ENCODE measurements at places on chromosomes 12 and 14.

DNA sequence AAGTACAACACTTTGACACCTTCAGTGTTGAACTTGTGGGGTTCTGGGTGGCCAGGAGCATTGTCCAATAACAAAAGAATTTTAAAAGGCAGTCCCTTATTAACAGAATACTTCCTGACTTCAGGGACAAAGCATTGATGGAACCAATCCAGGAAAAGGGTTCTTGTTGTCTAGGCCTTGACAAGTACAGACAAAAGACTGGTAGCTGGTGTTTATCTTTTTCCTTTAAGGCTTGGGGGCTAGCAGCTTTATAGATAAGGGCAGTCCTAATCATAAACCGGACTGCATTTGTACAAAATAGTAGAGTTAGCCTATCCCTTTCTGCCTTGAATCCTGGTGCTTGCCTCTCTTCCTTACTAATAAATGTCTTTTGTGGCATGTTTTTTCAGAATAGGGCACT lies 27.4 kb downstream of the FAM177A1 start:
- no peak for DNase-seq

DNA sequence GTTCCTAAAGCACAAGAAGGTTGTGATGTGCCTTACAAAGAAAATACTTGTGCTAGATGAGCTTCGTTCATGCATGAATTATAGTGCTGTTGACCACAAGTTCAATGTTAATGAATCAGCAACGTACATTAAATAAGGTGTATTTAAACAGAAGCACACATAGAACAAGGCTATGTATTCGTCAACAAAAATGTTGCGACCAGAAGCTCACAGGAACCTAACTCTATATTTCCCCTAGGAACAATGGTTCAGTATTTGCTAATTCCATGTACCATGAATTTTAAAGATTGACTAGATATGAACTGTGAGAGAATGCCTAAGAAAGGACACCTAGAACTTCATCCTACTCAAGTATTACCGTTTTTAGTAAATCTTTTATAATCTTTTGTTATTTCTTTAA lies 149.6 kb downstream of the ITPR2 start:
- DNase-seq, result no peak

- no peak for DNase-seq
These were observed 24.6 kb upstream of the SERPINA1 start for GRCh38 chr14:94412671-94413638.

- DNase-seq, result no peak
These were observed 158.5 kb upstream of the PLEKHG7 start for GRCh38 chr12:92544322-92544721.

- DNase-seq, result no peak
These were observed 13.7 kb downstream of the SLC25A47 start for GRCh38 chr14:100336618-100337530.

DNA sequence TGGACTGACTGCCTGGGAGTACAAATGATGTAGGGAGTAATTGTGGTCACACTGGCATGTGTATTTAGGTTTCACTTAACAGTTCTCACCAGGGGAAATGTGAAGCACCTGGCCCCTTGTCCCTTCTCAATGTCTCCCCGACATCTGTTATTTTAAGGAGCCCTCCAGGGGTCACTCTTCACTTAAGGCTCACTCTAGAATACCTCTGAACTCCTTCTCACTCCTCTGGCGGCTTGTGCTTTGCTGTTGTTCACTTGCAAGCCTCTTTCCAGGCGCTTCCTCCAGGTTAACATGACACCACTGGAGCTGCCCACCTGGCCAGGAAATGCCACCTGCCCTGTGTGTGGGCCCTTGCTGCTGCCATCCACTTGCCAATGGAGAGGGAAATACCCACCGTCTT lies 56.5 kb upstream of the GZMB start:
- no peak for DNase-seq

- no peak for DNase-seq
These were observed 1.7 kb upstream of the NKX2-1 start for GRCh38 chr14:36521598-36522345.

DNA sequence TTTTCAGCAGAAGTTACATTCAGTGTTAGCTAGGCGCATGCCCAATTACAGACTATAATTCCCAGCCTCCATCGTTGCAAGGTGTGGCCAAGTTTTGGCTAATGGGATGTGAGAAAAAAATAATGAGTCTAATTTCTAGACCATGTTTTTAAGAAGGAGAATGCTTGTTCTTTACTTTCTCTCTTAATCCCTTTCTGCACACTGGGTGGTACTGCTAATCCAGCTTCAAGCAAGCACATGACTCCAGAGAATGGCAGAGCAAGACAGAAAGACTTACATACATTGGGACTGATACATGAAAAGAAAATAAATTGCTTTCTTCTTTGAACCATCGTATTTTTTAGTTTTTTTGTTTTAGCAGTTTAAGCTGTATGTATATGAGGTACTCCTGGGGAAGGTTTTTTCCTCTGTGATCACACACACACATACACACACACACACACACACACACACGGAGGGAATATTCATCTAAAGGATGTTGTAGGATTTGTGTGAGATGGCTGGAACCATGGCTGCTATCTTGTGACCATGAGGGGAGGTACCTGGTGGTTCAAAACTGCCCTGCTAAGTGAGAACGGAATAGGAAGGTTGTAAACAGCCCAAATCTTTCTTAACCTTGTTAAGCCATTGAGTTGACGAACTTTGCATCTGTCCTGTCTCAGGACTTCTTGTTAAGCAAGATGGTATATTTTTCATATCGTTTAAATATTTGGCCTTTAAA lies 34.3 kb upstream of the LTA4H start:
- DNase-seq, result no peak
